ENCODE measurements at places on chromosomes 12 and 14. TPM values are rescaled to one million over a fixed set of nuclear protein-coding genes. Genes with fewer than 3 reads are reported as not detected.

DNA sequence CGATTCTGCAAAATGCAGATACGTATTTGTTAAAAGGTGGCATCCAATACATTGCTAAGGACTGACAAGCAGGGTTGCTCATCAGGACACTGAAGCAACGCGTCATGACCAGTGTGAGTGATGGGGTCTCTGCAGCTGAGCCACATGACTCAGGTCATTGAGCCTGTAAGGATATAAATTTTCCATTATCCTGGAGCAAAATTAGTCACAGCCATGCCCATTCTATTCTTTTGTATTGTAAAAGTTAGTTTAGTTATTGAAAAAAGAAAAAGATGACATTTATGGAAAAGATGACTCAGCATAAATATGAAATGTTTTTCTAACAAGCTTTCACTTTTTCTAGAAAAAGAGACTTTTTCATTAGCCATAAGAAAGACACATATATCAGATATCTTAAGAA lies 268.0 kb upstream of the TMEM132C start:
- no peak for DNase-seq

The STAC3 gene
- total RNA-seq = 0.26 TPM

The NT5DC3 gene
- 6.6 TPM for total RNA-seq

- no peak for DNase-seq
Measured at GRCh38 chr12:31219521-31219920, 106.4 kb downstream of the SINHCAF start.

- peak; percentile 76 for DNase-seq
Measured at GRCh38 chr12:113858841-113859386, 107.2 kb downstream of the RBM19 start.

DNA sequence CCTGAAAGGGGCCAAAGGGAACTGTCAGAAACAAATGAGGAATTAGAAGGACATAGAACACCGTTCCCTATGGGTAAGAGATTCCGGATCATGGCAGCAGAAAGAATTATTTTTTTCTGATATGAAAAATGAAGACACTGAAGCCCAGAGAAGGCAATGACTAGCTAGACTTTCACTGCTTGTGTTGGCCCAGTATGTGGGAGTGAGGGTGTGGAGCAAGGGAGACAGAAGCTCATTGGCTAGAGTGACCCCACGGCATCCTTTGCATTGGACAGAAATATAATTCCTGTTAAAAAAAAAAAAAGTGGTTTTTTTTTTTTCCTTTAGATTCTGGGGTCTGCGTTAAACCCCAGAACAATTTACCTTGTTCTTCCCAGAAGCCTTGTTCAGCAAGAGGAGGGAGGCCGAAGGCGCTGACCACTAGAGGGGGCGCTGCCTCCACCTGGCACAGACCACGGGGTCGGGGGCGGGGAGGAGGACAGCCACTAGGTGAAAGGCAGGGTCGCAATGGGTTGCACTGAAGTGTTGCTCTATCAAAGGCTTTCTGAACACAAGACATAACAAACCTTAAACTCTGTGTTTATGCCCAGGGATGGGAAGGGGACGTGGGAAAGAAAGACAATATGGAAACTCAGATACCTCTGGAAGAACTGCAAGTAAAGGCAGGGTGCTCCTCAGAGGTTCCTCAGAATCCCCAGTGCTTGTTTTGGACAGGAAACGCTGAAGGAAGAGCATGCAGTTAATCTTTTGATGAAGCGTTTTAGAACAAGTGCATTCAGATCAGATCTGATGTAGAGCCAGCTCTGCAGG lies 156.8 kb downstream of the KCNA5 start:
- peak; percentile 20 for DNase-seq

The OR4E2 gene
- not detected for total RNA-seq

The TAS2R42 gene
- total RNA-seq = not detected

GRCh38 chr14:71625175-71625574 lies 307.1 kb upstream of the RGS6 start:
- no peak for DNase-seq

The IKZF4 gene
- 0.26 TPM for total RNA-seq

The ACOT2 gene
- total RNA-seq = 9.7 TPM

DNA sequence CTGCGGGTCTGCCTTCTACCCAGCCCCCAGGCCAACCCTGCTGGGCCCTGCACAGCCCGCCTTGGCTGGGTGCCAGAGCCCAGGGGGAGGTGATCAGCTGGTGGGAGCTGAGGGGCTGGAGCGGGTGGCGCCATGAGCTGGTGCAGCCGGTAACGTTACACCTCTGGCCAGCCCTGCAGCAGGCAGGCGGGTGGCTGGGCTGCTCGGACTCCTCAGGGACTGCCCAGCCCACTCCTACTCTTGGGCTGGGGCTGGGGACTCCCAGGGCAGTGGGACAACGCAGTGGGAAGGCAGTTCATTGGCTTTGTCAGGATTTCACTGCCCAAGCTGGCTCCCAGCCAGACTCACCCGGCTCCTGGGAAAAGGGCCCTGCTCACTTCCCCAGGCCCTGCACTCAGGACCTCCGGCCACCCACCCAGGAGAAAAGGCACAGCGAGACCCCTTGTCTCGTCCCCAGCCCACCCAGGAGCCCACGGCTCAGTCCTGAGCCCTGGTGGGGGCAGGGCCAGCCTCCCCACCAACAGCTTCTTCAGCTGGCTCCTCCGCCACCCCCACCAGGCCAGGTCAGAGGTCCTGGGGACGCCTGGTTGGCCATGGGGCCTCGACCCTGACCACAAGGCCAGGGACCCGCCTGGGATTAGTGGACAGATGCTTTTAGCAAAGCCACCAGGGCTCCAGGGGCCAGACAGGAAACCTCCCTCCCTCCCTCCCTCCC lies 1.0 kb downstream of the PGF start:
- DNase-seq = no peak

DNA sequence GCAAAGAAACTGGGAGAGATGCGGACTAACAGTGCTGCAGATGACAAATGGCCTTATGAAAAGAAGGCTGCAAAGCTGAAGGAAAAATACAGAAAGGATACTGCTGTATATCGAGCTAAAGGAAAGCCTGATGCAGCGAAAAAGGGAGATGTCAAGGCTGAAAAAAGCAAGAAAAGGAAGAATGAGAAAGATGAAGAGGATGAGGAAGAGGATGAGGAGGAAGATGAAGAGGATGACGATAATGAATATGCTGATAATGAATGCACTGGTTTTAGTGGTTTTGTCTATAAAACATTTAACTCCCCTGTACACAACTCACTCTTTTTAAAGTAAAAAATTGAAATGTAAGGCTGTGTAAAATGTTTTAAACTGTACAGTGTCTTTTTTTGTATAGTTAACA lies 13.2 kb upstream of the ARID4A start:
- DNase-seq = no peak

The KRT75 gene
- 7.3 TPM for total RNA-seq

- DNase-seq = no peak
Measured at GRCh38 chr14:76261371-76261811, 109.7 kb downstream of the GPATCH2L start.

The DPY19L2 gene
- total RNA-seq = under 0.01 TPM

DNA sequence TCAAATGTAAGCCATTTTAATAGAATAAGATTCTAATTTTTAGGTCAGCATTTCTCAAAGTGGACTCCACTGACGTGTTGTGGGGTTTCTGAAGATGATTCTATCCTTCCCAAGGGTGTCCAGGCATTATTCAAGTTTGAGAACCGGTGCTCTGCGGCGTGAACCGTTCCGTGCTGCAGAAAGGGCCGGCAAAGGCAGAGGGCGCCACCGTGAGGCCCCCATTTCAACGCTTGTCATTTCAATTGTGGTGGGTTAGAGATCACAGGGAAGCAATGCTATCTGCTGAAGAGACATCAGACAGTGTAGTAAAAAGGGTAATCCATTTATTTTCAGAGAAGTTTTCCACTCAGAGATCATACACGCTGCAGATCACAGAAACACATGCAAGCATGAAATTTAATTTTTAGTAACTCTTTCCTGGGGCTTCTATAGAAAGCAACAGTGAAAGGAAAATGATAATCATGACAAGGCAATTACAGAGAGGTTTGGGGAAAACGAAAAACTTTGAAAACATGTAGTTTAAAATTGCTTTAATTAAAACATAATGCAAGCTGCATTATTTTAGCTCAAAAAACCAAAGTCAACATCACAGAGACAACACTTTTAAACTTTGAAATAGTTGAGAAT lies 201.7 kb downstream of the EXOC5 start:
- DNase-seq = peak; percentile 10

- DNase-seq = no peak
Measured at GRCh38 chr14:78286210-78286609, 116.0 kb downstream of the NRXN3 start.

DNA sequence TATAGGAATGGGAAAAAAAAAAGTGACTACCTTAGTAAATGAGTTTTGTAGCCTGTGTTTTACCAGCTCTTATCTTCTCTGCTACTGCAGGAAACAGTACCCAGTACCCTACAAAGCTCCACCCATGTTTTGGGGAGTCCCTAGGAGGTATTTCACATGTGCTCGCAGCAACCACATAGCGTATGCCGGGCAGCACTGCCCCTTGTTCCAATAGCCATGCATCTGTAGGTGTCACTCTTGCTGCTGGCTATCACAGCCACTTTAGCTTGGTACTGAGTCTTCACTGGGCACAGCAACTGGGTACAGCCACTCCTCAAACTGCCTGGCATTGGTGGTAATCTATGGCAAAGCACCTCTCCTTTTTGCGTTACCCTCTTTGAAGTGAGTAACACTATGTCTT lies 2.0 kb upstream of the MDM1 start:
- no peak for DNase-seq

- DNase-seq = no peak
Measured at GRCh38 chr12:47775100-47775911, 2.3 kb downstream of the SLC48A1 start.

DNA sequence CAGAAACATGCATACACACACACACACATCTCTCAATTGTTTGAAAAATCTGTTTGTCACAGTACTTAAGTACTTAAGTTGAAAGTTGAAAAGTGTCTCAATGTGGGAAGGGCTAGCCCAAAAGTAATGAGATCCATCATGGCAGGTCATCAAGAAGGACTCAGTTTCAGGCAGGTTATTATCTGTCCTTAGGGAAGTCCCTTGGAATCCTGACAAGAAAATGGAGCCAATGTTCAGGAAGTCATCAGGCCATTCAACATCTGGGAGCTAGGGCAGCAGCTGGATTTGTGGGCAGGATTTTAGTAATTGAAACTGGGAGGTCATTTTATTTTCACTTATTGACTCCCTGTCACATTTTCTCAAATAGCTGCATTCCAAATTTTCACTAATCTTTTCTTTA lies 56.0 kb downstream of the MSRB3 start:
- DNase-seq = peak; percentile 22

DNA sequence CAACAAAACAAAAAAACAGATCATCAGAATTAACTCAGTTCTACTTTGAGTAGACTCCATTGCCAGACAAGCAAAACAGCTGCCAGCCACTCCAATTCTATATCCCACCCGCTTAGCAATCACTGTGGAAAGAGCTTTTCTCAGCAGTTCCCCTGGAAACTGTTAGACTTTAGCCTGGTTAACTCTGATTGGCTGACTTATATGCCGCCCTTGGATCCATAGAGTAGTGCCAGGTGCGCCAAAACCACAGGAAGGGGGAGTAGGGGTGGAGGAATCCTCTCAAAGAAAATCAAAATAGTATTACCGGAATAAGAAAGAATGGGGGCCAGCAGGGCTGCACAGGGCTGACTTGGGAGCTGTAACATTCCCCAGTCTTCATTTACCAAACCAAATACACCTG lies 5.4 kb upstream of the EML5 start:
- no peak for DNase-seq

The GCN1 gene
- total RNA-seq = 75.8 TPM

GRCh38 chr14:69039288-69039628 lies 60.2 kb upstream of the ACTN1 start:
- peak; percentile 88 for DNase-seq

The BIN2 gene
- under 0.01 TPM for total RNA-seq

All from bronchial epithelial cell (primary cell).